ENCODE measurements at places on chromosomes 13 and 19.

- no peak for DNase-seq
Measured at GRCh38 chr19:47229676-47230053, 1.3 kb downstream of the BBC3 start.

GRCh38 chr13:100125946-100126345 is 37.1 kb downstream of the PCCA start:
- DNase-seq = no peak

GRCh38 chr13:111632906-111633305 is 312.5 kb downstream of the TEX29 start:
- no peak for DNase-seq

GRCh38 chr19:41802770-41803169 is 6.4 kb downstream of the CEACAM3 start:
- DNase-seq = no peak

- DNase-seq = no peak
Measured at GRCh38 chr13:37944081-37944868, 74.7 kb upstream of the TRPC4 start.

DNA sequence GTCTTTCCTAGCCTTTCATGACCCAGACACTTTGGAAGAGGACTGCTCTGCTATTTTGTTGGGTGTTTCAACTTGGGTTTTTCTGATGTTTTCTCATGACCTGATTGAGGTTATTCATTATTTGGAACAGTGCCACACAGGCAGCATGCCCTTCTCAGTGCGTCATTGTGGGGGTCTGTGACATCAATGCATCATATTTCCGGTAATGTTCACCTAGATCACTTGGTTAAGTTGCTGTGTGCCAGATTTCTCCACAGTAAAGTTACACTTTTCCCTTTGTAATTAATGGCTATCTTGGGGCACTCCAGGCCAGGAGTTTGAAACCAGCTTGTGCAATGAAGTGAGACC is 124.4 kb downstream of the SIPA1L3 start:
- no peak for DNase-seq

GRCh38 chr19:23542562-23542961 is 144.4 kb downstream of the ZNF675 start:
- DNase-seq = no peak

DNA sequence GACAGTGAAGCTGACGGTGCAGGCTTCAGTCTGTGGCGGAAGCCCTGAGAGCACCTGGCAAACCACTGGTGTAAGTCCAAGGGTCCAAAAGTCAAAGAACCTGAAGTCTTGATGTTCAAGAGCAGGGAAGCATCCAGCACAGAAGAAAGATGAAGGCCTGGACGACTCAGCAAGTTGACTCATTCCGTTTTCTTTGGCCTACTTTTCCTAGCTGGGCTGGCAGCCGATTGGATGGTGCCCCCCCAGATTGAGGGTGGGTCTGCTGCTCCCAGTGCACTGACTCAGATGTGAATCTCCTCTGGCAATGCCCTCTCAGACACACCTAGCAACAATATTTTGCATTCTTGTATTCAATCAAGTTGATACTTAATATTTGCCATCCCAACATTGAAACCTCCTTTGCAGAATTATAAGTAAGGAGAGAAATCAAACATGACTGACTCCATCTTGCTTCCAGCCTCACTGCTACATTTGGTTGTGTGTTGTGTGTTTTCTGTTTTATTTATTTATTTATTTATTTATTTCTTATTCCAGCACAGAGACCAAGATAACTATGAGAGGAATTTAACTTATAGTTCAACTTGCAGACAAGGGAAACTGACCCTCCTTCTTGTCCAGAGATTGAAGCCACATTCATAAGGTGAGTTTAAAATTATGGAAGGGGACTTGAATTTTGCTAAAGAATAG is 32.8 kb downstream of the IGFL2 start:
- DNase-seq = no peak

- DNase-seq = no peak
Measured at GRCh38 chr19:18190278-18190677, 2.7 kb upstream of the MPV17L2 start.

DNA sequence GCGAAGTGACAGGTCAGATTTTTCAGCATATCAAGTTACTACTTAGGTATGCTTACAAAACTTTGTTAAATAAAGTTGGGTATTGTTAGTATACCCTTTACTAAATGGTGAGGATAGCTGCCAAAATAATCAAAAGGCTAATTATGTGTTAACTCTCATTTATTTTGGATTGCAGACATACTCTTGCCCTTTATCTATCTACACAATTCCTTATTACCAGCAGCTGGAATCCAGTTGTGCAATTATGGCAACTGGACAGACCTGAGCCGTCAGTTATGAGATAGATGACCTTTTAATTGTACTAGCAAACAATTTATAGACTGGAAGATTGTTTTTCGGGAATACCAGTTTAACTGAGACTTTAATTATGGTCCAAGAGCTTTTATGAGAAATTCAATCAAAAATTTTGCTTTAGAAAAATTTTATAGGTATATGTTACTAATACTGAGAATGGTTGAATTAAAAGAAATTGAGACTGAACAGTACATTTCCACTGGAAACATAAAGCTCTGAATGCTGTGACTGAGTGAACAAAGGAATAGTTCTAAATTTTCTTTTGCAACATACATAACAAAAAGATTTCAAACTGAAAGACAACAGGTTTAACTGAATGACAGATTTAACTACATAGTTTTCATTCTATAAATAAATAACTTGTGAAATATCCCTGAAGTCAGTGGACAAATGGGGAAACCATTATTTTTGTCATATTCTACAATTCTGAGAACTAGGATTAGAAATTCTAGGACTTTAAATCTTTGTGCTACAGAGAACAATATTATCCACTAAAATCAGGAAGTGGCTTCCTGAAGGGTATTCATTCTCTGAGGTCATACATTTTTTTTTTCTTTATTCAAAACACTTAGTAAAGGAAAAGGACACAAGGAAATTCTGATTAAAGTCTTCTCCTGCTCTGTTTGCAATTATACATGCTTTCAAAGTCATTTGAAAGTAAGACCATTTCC is 97.4 kb downstream of the ZC3H13 start:
- DNase-seq = no peak

DNA sequence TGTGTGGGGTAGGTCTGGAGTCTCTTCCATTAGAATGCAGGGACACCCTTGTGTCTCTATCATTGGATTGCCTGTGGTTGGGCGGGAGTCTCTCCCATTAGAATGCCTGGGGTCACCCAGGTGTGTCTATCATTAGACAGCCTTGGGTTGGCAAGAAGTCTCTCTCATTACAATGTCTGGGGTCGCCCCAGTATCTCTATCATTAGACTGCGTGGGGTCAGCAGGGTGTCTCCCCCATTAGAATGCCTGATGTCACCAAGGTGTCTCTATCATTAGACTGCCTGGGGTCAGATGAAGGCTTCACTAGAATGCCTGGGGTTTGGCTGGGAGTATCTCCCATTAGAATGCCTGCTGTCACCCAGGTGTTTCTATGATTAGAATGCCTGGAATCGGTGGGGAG is 1539.0 kb downstream of the UQCRFS1 start:
- DNase-seq = no peak

DNA sequence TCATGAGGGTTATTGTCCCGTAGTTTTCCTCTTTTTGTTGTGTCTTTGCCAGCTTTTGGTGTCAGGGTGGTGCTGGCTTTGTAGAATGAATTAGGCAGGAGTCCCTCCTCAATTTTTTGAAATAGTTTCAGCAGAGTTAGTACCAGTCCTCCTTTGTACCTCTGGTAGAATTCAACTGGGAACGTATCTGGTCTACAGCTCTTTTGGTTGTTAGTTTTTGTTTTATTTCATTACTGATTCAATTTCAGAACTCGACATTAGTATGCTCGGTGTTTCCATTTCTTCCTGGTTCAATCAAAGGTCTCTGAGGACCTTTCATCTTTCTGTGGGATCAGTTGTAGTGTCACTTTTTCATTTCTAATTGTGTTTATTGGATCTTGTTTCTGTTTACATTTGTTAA is 1237.0 kb upstream of the PCDH9 start:
- no peak for DNase-seq

DNA sequence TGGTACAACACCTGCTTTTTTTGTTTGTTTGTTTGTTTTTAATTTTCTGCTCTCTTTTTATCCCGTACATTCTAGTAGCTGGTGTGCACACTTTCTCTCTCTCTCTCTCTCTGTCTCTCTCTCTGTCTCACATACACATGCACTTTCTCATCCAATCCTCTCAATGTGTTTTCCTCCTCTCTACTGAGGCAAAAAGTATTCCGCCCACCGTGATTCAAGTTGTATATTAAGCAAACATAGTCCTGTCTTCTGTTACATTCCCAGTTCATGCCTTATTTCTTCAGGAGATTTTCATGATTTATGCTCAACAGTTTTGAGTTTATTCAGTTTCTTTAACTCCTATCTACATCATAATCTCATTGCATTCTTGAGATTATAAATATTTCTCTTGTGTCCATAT is 38.2 kb upstream of the SCEL start:
- no peak for DNase-seq

DNA sequence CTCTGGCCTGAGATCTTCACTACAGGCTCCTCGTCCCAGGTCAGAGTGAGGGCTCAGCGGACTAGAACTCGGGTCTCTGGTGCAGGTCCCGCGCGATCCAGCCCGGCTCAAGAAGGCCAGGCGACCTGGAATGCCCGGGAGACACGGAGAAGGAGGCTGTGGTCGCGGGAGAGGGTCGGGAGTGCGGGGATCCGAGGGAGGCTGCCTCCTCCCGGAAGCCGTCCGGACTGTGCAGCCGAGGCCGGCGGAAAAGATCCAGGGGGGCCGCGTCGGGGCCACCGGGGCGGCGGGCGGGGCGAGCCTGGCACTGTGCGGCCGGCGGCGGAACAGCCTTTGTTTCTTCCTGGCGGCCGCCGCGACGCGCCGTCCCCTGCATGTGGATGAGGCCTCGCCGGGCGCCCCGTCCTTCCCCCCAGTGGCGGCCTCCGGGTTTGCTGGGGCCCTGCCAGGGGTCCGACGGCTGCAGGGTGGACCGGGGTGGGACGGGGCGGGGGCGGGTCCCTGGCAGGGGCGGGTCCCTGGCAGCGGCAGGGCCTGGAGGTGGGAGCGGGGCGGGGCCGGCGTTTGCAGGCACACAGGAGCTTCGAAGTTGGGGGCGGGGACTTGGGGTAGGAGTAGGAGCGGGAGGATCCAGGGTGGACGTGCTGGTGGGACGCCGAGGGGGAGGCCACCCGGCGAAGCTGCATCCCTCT is 1.0 kb upstream of the SLC7A10 start:
- no peak for DNase-seq

GRCh38 chr19:8577247-8577646 is at the start of gene MYO1F:
TSS of gene MYO1F (minus strand) at chr19:8577442. CDS start at chr19:8577309, 133 bp downstream.
- DNase-seq = no peak

DNA sequence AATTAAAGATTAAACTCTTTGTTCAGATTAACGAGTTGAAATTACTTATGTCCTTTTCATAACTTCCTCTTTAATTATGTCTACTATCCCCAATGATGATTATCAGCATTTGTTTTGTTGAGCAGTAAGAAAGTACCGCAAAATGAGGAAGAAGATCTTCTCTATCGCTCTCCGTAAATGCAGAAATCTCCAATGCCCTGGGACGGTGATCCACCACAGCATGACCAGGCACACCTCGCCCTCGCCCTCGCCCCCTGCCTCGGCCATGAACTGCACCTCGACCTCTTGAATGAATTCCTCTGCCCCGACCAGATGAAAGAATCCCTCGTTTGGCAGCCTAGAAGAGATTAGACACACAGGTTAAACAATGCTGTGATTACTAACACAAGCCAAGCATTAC is 69.1 kb downstream of the RBM26 start:
- peak; percentile 11 for DNase-seq

DNA sequence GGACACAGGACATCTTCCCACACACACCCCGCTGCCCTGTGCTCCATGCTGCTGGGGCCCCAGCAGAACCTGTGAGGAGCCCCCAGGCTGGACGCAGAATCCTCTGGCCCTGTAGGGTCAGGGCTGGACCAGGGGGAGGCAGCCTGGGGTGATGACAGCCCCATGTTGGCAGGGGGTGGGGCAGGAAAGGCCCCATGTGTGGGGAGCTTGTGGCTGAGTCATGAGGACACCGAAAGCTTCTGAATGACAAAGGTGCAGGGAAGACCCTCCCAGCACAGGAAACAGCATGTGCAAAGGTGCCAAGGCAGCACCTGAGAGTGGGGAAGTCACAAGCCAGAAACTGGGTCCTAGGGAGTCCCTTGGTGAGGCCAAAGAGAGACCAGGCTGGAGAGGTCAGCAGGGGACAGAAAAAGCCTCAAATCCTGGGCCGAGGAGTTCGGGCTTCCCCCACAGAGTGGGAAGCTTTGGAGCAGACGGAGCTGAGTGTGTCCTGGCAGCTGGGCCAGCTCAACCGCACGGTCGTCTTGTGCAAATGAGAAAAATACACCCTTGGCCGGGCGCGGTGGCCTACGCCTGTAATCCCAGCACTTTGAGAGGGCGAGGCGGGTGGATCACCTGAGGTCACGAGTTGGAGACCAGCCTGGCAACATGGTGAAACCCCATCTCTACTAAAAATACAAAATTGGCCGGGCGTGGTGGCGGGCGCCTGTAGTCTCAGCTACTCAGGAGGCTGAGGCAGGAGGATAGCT is 17.5 kb downstream of the ATP8B3 start:
- DNase-seq = no peak

GRCh38 chr19:8576273-8576993 is 809 bp downstream of the MYO1F start:
- DNase-seq = no peak

DNA sequence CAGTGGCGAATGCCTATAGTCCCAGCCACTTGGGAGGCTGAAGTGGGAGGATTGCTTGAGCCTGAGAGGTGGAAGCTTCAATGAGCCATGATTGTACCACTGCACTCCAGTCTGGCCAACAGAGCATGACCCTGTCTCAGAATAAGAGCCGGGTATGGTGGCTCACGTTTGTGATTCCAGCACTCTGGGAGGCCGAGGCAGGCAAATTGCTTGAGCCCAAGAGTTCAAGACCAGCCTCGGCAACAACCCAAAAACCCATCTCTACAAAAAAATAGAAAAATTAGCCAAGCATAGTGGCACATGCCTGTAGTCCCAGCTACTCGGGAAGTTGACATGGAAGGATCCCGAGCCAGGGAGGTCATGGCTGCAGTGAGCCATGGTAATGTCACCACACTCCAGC is 5.3 kb upstream of the NECTIN2 start:
- DNase-seq = no peak

DNA sequence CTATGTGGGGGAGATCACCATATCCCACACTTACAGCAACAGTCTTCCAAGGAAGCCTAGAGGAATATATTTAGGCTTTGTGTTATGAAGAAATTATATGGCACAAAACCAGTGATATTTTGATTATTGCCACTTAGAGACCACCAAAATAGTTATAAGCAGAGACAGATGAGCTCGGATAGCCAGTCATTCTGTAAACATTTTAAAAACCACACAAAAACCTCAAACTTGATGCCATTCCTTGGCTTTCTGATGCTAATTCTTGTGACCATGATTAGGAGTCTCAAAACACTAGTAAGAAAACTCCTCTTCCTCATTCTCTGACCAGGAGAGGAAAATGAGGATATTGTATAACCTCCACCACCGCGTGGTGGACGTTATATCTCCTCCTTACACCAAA is 496.4 kb downstream of the FOXO1 start:
- no peak for DNase-seq

- DNase-seq = no peak
Measured at GRCh38 chr13:29857085-29857484, 6.7 kb upstream of the UBL3 start.

Measured in memory B cell (primary cell).